ENCODE measurements at places on chromosomes 12 and 14.

GRCh38 chr12:64103825-64104740, 118.0 kb downstream of the KICS2 start:
- DNase-seq = no peak

GRCh38 chr12:128823916-128824839, at the start of gene SLC15A4:
Gene SLC15A4, minus strand, starts transcription at chr12:128823958. Its CDS starts 15 bp downstream, at chr12:128823943.
- peak; percentile 99 for DNase-seq

GRCh38 chr12:131636940-131637750, 73.7 kb upstream of the SFSWAP start:
- DNase-seq = no peak

GRCh38 chr12:108611884-108612415, 14.1 kb upstream of the TMEM119 start:
- peak; percentile 39 for DNase-seq

- DNase-seq = no peak
These were observed 118.9 kb downstream of the SLC25A47 start for GRCh38 chr14:100442036-100442435.

DNA sequence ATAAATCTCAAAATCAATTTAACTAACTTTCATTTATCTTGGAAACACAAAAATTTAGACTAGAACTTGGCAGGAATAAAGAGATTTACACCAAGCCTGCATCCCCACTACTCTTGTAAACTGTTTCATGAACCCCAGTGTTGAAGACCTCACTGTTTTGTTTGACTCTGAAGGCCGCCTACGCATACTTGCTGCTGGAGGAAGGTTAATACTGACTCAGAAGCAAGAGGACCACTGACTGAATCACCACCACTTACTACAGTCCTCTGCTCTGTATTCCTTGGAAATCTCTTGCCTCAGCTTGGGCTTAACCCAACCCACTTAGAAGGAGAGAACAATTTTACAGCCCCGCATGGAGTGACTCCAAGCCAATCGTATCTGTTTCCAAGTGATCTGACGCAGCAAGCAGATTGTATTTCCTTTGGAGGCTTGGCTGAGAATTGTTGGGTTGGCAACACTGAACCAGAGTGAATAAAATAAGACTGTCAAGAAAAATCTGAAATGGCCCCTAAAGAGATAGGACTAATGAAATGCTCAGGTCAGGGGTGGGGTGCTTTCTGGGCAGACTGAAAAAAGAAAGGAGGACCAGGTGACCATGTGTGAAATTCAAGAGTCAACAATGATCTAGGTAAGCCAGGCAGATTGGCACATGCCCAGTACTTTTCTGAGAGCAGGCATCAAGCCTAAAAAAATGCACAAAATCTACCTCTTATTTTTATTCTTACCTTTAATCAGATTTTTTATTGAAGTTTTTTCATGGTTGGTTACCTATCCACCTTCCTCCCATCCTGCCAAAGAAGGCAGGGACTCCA, 248.6 kb downstream of the ZFP36L1 start:
- no peak for DNase-seq

GRCh38 chr12:10571141-10571540, 42.3 kb downstream of the MAGOHB start:
- DNase-seq = no peak

- DNase-seq = peak; percentile 17
These were observed 245.9 kb downstream of the ADAMTS20 start for GRCh38 chr12:43306066-43306465.

DNA sequence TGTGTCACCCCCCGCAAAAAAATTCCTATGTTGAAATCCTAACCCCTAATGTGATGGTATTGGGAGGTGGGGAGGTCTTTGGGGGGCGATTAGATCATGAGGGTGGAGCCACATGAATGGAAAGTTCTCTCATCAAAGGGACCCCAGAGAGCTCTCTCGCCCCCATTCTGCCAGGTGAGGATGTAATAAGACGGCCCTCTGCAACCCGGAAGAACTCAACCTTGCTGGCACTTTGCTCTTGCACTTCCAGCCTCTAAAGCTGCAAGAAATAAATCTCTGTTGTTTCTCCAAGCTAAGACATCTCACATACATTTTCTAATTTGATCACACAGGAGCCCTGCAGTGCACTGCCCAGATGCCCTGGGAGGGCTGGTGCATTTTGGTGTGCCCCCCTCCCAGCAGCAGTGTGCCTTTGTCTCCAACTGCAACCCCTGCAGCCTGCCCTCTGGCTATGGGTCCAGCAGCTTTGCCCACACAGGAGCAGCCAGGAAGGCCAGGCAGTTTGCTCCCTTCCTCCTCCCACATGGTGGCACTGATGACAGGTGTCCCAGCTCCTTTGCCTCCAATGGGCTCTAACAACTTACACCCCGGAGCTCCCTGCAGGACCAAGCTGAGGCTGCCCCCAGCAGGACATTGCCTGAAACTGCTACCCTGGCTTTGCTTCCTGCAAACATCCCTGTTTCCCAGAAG, 59.3 kb downstream of the C14orf132 start:
- DNase-seq = peak; percentile 72

DNA sequence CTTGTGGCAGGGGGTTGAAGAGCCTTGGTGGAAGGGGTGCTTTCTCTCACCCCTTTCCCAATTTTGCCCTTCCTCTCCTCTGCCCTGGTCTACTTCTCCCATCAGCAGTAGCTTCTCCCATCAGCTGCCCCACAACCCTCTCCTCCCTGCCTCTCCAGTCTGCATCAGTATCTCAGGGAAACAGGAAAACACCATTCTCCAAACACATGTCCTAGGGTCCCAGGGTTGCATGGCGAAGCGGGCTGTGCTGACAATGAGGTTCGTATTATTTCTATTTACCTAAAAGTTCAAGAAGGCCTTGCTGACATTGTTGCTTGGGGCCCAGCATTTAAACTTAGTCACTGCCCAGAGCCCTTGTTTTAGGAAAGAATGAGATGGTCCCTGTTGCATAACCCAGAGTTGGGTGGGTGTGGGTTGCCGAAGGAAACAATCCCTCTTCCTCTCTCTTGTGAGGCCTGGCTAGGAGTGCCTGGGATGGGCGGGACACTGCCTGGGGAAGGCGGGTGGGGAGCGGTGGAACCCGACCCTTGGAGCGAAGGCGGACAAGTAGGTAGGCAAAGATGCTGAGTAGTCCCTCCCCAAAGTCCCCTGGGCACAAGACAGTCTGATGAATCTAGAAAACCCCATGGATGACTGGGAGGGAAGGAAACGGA, 1.3 kb upstream of the IGFBP6 start:
- DNase-seq = no peak

- no peak for DNase-seq
These were observed 6.1 kb upstream of the KRT18 start for GRCh38 chr12:52942901-52943181.

GRCh38 chr12:64494998-64495729, 43.2 kb downstream of the TBK1 start:
- DNase-seq = no peak

GRCh38 chr14:28375295-28375694, 391.3 kb upstream of the FOXG1 start:
- peak; percentile 66 for DNase-seq

- no peak for DNase-seq
These were observed 151.3 kb downstream of the CAND1 start for GRCh38 chr12:67420506-67420905.

DNA sequence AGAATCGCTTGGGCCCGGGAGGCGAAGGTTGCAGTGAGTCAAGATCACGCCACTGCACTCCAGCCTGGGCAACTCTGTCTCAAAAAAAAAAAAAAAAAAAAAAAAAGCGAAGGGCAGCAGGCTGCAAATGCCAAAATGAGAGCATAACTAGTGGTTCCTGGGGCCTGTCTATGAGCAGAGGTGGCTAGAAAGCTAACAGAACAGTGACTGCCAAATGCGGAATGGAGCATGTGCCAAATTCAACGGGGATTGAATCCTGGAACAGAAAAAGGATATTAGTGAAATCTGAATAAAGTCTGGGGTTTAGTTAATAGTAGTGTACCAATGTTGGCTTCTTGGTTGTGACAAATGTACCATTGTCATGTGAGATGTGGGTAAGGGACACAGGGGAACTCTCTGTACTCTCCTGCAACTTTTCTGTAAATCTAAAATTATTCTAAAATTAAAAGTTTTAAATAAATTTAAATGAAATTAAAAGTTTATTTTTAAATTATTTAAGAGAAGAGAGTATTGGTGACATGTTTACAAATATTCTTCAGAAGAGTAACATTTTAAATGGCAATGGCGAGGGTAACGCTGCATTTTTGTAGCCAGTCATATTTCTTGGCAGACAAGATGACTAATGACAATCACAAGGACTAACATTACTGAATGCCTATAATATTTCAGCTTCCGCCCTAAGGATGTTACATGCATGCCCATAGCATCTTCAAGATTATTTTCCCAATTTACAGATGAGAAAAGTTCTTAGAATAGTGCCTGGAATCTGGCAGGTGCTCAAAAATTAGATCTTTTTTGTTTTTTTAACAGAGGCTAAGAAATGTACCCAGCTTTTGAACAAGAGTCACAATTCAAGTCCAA, 28.9 kb upstream of the NUDT4 start:
- no peak for DNase-seq

DNA sequence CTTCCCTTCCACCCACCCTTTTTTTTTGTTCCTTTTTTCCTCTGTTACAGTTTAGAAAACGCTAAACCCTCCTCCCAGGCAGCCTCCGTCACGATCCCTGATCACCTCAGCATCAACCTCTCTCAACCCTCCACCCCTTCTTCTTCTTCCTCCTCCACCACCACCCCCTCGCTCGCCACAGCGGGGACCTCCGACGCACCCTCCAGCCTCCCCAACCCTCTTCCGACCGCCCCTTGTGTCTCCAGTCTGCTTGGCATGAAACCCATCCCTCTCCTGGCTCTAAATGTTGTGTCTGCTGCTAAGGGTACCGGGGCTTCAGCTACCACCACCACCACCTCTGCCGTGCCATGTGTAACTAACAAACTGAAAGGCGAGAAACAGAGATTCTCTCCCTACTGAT, 22.9 kb downstream of the PCBP2 start:
- no peak for DNase-seq

DNA sequence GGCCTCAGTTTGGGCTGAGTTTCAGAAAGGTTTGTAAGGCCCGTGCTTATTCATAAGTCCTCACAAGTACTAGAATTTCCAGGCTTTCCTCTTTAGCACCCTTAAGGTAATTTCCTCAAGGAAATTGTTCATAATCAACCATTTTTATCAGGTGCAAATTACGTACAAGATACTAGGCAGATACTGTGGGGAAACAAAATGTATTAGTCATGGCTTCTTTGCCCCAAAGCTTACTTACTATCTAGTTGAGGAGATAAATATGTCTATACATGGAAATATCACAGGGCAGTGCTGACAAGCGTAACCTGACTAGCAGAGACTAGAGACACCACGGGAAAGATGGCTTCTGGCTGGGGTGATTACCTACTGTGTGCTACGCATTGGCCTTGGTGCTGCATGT, 22.5 kb downstream of the MAX start:
- DNase-seq = no peak

Data from Calu3 (cell line).